ENCODE measurements at places on chromosomes 3 and 15. TPM values are rescaled to one million over a fixed set of nuclear protein-coding genes. Genes with fewer than 3 reads are reported as not detected.

KLHL6 gene
- not detected for total RNA-seq

BNC1 gene
- total RNA-seq, result 15.3 TPM

TMEM207 gene
- total RNA-seq, result not detected

TMC3 gene
- not detected for total RNA-seq

MORC1 gene
- not detected for total RNA-seq

QRICH1 gene
- total RNA-seq, result 70.0 TPM

CADPS gene
- not detected for total RNA-seq

SMCO1 gene
- total RNA-seq, result not detected

CGNL1 gene
- total RNA-seq, result 45.4 TPM

VGLL3 gene
- total RNA-seq, result 15.6 TPM

OIP5 gene
- total RNA-seq, result 27.9 TPM

DUOXA2 gene
- total RNA-seq, result not detected

TPRA1 gene
- total RNA-seq, result 61.5 TPM

SLC22A13 gene
- 0.16 TPM for total RNA-seq

NDN gene
- 56.5 TPM for total RNA-seq

PIF1 gene
- 36.7 TPM for total RNA-seq

CCDC39 gene
- under 0.01 TPM for total RNA-seq

NUDT16 gene
- total RNA-seq, result 9.1 TPM

NME9 gene
- total RNA-seq, result not detected

ADAMTS17 gene
- 0.98 TPM for total RNA-seq

AADAC gene
- not detected for total RNA-seq

CKMT1B gene
- 0.89 TPM for total RNA-seq

ANKUB1 gene
- total RNA-seq, result not detected

TTC21A gene
- total RNA-seq, result 5.2 TPM

ZPLD1 gene
- 1.1 TPM for total RNA-seq

Data from mesangial cell (primary cell).